Camera-type eye (tissue), 1 donor: ENCODE measurements at places on chromosomes 5 and 9. TPM values are rescaled to one million over a fixed set of nuclear protein-coding genes. Genes with fewer than 3 reads are reported as not detected.

Gene IGFBPL1
- 11.7 TPM for total RNA-seq

Gene RAB3C
- total RNA-seq = 14.0 TPM

Gene PCDHA2
- total RNA-seq = 2.4 TPM

Gene IQGAP2
- 57.8 TPM for total RNA-seq

Gene CD14
- total RNA-seq = 22.0 TPM

Gene C9orf43
- 0.60 TPM for total RNA-seq

Gene PCSK1
- total RNA-seq = 2.5 TPM

Gene SPINK7
- total RNA-seq = not detected

Gene KIF4B
- total RNA-seq = 0.33 TPM

Gene PDZD2
- 50.7 TPM for total RNA-seq

Gene GLRA1
- total RNA-seq = 1.4 TPM

Gene SLC25A2
- total RNA-seq = not detected

Gene IL9
- total RNA-seq = not detected

Gene INSL4
- not detected for total RNA-seq

Gene PCYOX1L
- total RNA-seq = 19.8 TPM
